Stimulated activated CD4-positive, alpha-beta T cell treated with anti-CD3 and anti-CD28 coated beads, TNF-alpha, amount 100 ng/mL, for 1 hour (primary cell): ENCODE measurements at places on chromosomes 3 and 15.

- DNase-seq = no peak
These were observed 13.7 kb upstream of the PARP6 start for GRCh38 chr15:72285927-72286516.

GRCh38 chr3:150739200-150739863, 23.6 kb downstream of the SIAH2 start:
- DNase-seq = no peak

GRCh38 chr15:42903388-42904324, 16.9 kb downstream of the TTBK2 start:
- DNase-seq = no peak

DNA sequence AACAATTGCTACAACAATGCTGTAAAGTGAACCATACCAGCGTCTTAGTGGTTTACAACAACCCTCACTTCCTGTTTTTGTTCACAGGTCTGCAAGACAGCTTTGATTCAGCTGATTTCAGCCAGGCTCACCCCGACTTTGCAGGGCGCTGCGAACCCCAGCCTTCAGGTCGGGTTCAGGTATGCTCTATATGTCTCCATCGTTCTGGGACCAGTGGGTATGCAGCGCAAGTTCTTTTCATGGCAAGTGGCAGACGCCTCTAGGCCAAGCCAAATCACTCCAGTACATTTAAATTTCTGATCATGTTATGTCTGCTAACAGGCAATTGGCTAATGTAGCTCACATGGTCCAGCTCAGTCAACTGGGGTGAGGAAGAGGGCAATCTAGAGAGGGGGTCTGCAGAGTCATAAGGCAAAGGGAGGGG, 52.4 kb upstream of the RGMA start:
- DNase-seq = no peak

- DNase-seq = no peak
These were observed 313.3 kb downstream of the SATB1 start for GRCh38 chr3:18111796-18112232.

DNA sequence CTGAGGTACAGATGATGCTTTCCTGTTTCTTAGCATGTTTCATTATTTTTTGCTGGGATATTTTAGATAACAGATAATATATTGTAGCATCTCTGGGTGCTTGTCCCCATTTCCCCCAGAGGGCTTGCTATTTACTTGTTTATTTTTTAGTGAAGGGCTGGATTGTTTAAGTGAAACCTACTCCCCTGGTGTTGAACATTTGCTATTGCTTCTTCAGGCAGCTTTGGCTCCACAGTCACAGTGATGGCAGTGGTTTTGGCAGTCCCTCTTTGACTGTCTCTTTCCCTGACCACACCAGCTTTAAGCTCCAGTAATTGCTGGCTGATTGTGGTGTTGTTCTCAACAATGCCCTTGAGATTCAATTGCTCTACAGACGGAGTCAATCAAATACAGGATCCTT, 128.9 kb downstream of the KLF13 start:
- DNase-seq = no peak

DNA sequence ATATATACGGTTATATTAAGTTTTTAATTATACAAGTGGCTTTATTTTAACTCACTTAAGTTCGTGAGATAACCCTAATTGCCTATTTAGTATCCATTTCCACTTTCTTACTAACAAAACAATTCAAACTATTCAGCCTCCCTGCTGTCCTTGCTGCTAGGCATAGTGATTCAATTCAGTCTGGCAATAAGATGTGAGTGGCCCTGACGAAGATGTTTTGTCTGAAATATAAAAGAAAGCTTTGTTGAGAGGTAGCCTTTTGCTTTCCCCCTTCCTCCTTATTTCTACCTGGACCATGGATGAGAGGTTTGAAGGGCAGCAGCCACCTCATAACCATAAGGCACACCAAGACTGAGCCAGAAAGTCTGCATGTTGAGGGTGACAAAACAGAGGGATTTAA, 89.3 kb upstream of the TRIM42 start:
- DNase-seq = no peak

DNA sequence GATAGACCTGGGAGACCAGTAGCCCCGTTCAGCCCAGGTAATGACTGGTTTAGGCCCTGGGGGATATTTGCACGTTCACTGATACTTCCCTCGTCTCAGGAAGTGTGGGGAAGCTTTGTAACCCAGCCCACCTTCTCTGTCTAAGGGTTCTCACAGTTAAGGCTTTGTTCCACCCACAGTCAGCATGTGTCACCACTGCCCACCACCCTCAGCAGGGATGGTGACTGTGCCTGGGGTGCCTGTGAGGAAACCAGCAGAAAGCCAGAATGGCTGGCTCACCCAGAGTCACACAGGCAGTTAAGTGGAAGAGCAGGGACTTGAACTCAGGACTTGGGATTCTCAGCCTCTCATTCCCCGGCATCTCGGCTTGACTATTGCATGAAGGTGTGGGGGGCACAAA, 5.2 kb downstream of the KBTBD13 start:
- DNase-seq = no peak

GRCh38 chr3:155418407-155418806, 124.9 kb upstream of the STRIT1 start:
- DNase-seq = no peak

- no peak for DNase-seq
These were observed 111.0 kb upstream of the TRPM1 start for GRCh38 chr15:31212326-31213080.

GRCh38 chr3:13136426-13136825, 63.2 kb upstream of the IQSEC1 start:
- no peak for DNase-seq

GRCh38 chr15:74350295-74351275, 16.9 kb downstream of the CYP11A1 start:
- DNase-seq = no peak

- no peak for DNase-seq
These were observed 132.0 kb upstream of the LMCD1 start for GRCh38 chr3:8369638-8370037.

DNA sequence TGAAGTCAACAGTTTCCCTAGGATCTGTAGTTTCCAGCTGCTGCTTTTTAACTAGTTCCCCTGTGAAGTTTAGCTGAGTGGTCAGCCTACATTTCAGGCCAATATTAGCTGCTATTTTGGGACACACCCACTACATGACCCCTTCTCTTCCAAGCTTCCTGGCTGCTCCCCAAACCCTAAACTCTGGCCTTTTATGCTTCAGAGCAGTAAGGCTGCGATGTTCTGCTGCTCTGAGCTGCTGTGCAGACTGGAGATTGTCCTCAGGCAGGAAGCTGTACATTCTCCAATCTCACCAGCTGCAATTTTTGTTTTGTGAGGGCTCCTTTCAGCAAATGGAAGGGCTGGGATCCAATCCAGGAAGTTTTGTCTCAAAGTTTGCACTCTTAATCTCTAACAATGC, 48.0 kb upstream of the WDR72 start:
- DNase-seq = no peak

DNA sequence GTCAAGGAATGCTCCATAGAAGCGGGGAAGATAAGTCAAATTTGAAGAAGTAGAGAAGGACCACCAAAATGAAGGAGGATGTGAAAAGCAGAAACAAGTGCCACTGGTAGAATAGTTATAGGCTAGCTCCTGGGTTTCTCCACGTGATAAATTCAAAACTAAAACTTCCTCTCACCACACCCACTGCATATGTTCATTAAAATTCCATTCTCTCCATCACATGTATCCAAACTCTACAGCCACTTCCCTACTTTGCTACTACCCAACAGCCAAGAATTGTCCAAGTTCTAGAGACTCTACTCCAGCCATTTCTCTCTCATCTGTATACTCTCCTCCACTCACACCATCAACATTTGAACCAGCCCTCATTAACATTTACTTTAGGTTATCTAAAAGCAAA, 60.5 kb downstream of the COL8A1 start:
- no peak for DNase-seq

DNA sequence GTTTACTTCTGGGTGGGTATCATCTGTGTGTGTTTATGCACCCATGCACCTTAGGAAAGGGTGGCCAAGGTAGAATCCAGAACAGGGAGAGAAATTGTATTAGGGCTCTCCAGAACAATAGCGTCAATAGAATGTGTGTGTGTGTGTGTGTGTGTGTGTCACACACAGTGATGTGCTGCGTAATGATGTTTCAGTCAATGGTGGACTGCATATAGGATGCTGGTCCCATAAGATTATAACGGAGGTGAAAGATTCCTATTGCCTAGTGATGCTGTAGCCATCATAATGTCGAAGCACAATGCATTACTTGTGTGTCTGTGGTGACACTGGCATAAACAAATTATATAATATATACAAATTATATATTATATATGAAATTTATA, 69.3 kb upstream of the PRR23C start:
- DNase-seq = no peak
